Midbrain (tissue), 1 donor: ENCODE measurements at places on chromosomes 12 and 14.

- no peak for DNase-seq
These were observed 776.6 kb downstream of the MED13L start for GRCh38 chr12:115500872-115501271.

GRCh38 chr14:60642270-60643140, 6.8 kb downstream of the SIX1 start:
- DNase-seq: no peak

DNA sequence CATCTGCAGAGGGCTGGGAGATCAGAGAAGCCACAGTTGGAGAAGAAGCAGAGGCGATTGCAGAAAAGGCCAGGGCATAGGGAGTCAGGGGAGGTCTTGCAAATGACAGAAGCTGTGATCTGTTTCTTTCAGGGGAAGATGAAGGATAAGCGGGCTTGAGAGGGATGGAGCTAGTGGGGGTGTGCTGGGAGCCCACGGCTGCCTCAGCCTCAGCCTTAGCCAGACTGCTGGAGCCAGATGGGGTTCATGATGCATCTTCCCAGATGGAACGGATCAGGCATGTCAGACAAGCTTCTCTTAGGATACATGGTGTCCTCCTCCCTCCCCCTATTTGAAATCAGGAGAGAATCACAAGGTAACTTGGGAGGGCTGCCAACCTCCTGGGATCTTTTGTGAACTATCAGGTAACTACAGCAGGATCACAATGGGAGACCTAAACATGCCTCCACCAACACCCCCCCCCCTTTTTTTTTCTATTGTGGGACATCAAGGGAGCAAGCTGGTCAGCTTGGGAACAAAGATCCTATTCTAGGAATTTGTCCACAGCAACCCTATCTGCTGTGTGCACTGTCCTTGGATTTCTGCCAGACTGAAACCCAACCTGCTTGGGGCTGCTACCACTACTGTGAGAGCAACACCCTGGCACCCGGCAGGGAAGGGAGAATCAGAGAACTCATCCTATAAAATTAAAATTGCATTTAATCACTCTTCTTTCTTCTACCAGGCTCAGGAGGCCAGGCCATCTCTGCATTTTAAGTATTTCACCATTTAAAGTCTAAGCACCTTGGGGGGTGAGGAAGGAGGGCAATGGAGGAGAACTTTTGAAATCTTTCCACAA, 10.7 kb upstream of the ATP2A2 start:
- DNase-seq: peak; percentile 51

GRCh38 chr12:88266806-88267360, 124.8 kb downstream of the TMTC3 start:
- no peak for DNase-seq

GRCh38 chr14:52121441-52121840, 52.6 kb upstream of the NID2 start:
- no peak for DNase-seq

DNA sequence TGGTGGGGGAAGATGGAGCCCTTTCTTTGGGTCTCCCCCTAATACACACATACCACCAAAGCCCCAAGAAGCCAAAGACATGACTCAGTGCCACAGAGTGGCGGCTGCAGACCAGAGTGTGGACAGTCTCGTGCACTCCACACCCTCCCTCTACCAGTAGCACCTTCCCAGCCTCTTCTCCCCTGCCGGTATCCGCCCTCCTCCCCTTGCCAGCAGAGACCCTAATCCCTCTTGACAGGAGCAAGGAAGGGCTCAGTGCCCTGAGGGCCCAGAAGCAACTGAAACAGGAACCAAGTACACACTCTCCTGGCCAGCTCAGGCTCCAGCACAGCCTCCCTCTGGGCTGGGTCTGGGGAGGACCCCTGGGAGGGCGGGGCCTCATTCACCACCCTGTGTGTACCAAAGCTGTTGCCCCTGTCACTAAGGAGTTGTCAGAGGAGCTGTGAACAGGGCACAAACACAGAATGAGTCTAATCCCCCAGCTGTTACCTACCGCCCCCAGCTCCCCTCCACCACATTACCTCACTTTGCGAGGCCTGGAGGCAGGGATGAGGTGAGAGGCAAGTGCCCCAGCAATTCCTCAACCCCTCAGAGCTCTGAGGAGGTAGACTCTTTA, 8.2 kb downstream of the SPRYD3 start:
- DNase-seq: no peak

GRCh38 chr12:132190012-132190755, 45.9 kb downstream of the NOC4L start:
- DNase-seq: no peak
